Esophagus muscularis mucosa (tissue), 4 donors: ENCODE measurements at places on chromosomes 2 and 18.

GRCh38 chr2:242015108-242016065, 145.9 kb downstream of the RTP5 start:
- H3K4me3 ChIP-seq, result no peak overlapping the region
- no peak overlapping the region for H3K27ac ChIP-seq
- H3K27me3 ChIP-seq, result peaks cover 18% of the 10 kb centered on the region
- DNase-seq, result no peak

DNA sequence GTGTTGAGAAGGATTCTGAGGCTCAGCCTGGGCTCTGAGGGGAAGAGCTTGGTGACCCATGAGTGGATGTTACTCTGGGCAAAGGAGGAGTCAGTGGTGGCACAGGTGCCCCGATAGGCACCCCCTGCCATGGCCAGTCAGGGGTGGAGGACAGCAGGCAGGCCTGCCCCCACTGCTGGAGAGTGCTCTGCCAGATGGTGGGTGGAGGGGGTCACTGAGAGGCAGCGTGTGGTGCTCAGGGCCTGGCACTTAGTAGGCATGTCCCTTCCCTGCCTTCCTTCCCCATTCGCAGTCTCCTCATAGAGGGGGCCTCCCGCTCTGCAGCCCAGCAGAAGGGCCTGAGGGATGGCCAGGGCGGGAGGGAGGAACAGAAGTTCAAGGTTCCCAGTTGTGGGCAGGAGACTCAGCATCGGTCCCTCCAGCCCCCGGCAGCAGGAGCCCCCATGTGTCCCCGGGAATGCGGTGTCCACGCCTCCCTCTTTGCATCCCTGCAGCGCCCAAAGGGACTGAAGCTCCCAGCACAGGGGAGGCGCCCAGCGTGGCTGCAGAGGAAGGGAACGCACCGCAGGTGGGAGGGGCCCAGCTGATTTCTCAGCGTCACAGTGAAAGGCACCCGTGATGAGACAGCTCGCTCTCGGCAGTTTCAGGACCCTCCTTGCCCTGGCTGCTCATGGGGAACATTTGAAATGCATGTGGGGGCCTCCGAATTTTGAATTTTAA, 5.7 kb upstream of the SNED1 start:
- no peaks in the 10 kb centered on the region for H3K36me3 ChIP-seq
- H3K27ac ChIP-seq, result peak overlapping the region; percentile 54
- H3K4me3 ChIP-seq, result no peak overlapping the region
- DNase-seq, result no peak
- H3K4me1 ChIP-seq, result peaks cover 53% of the 10 kb centered on the region
- no peaks in the 10 kb centered on the region for H3K27me3 ChIP-seq

GRCh38 chr2:191678437-191679100, 633 bp downstream of the NABP1 start:
- H3K27ac ChIP-seq, result peak overlapping the region; percentile 93
- H3K36me3 ChIP-seq, result peaks cover 4% of the 10 kb centered on the region
- H3K4me3 ChIP-seq, result peak overlapping the region; percentile 81
- no peak for DNase-seq
- H3K27me3 ChIP-seq, result no peaks in the 10 kb centered on the region

DNA sequence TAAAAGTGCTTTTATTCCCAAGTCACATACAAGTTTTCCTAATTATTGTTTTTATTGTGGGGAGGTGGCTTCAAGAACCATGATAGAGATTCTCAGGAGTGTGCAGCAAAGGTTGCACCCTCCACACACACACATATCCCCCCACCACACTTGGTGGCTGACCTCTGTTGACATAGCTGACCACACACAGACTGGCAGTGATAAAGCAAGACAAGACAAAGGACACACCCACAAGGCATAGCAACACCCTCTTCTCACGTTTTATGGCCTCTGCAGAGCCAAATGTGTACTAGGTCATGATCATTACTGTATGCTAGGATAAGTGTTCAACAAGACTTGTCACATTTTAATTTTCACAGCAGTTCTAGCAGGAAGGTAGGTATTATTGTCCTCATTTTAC, 143.0 kb upstream of the EPC2 start:
- H3K36me3 ChIP-seq, result no peaks in the 10 kb centered on the region
- no peaks in the 10 kb centered on the region for H3K27me3 ChIP-seq
- H3K4me1 ChIP-seq, result no peaks in the 10 kb centered on the region
- H3K4me3 ChIP-seq, result no peak overlapping the region

DNA sequence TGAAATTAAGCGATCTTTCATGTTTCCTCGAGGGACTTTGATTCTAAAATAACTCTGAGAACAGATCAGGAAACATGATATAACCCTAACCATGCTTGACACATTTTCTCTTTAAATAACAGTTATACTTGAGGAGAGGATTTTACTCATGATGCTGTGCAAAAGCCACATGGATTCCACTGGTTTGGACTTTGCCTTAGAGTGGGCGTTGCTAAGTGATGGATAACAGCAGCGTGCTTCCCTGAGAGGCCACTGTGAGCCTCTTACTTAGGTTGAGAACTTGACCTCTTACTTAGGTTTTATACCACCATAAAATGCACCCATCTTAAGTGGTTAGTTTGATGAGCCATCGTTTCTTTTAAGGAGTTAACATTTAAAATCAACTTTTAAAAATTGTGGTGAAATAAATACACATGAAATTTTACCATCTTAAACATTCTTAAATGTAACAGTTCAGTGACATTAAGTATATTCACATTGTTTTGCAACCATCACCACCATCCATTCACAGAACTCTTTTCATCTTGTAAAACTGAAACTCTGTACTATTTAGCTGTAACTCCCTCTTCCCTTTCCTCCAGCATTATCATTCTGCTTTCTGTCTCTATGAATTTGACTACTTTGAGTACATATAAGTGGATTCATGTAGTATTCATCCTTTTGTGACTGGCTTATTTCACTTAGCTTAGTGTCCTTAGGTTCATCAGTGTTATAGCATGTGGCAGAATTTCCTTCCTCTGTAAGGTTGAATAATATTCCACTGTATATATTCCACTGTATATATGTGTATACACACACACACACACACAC, 22.6 kb downstream of the ANXA4 start:
- no peaks in the 10 kb centered on the region for H3K36me3 ChIP-seq

GRCh38 chr18:78304192-78305164, 675.1 kb upstream of the SALL3 start:
- H3K4me3 ChIP-seq, result no peak overlapping the region

GRCh38 chr2:235715601-235716000, 221.8 kb downstream of the AGAP1 start:
- no peak for DNase-seq
- H3K4me3 ChIP-seq, result no peak overlapping the region
- H3K36me3 ChIP-seq, result peaks cover 15% of the 10 kb centered on the region
- H3K4me1 ChIP-seq, result peaks cover 39% of the 10 kb centered on the region
